ENCODE measurements at places on chromosomes 7 and 10. TPM values are rescaled to one million over a fixed set of nuclear protein-coding genes. Genes with fewer than 3 reads are reported as not detected.

- no peak for DNase-seq
Measured at GRCh38 chr7:7746458-7746857, 28.1 kb upstream of the RPA3 start.

The BTBD16 gene
- not detected for total RNA-seq

GRCh38 chr10:103582331-103583123 is 89.0 kb downstream of the NEURL1 start:
- no peak for DNase-seq

DNA sequence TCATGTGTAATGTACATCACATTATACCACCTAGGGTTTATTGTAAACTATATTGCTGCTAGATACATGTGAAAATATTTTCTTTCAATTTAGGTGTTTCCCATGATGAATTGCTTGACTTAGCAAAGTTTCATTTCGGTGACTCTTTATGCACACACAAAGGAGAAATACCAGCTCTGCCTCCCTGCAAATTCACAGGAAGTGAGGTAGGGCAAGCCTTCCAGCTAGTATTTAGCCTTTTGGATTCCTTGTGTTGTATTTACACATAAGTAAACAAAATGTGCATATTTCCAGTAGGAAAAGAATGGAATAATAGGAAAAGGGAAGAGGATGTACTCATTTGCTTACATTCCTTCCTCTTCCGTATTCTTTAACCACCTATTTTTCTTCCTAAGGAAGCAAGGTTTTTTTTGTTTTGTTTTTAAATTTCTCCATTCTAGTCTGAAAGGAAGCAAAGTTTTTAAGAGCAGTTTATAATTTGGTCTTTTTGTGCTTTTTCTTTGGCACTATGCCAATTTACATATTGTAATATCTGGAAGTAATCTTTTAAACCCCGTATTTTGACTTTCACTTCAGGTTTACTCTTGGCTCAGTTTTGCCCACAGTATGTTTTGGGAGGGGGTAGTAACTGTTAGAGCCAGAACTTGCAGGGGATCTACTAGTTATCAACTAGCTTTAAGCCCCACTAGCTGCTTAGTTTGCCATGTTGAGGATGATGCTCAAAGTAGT is 10.4 kb downstream of the PMPCB start:
- no peak for DNase-seq

The PAX4 gene
- not detected for total RNA-seq

GRCh38 chr10:61899069-61899531 is 2.4 kb upstream of the ARID5B start:
- no peak for DNase-seq

DNA sequence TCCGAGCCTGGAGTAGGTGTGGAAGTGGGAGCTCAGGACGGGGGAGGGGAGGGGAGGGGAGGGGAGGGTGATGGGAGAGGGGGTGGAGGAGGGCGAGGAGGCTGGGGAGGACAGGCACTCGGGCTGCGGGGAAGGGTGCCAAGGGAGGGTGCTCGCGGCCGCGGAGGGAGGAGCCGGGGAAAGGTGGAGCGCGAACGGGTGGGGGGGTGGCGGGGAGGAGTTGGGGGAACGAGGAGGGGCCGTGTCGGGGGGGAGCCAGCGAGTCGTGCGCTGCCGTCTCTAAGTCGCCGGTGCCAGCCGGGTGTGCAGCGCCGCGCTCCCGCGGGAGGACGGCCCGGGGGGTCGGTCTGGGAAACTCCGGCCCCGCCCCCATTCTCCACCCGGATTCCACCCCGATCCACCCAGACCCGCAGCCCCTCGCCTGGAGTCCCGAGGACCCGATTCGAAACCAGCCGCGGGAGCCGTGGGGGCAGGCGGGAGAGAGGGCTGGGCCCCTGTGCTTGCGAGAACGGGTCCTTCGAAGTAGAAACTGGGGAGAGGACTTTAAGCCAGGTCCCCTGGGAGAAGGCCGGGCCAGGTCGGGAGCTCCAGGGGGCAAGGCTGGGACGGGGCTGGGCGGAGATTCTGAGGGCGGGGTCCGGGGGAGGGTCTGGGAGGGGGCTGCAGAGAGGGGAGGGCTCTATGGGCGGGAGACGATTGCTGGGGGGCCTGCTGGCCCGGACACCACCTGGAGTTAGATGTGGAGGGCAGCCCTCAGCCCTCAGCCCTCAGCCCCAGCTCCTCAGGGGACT is at the start of gene ZNF467:
Gene ZNF467, minus strand, starts transcription at position 143 of the 791 bp plus-strand sequence. CDS start 2,556 bp downstream, outside the sequence.
- DNase-seq = no peak

The WDR86 gene
- not detected for total RNA-seq

DNA sequence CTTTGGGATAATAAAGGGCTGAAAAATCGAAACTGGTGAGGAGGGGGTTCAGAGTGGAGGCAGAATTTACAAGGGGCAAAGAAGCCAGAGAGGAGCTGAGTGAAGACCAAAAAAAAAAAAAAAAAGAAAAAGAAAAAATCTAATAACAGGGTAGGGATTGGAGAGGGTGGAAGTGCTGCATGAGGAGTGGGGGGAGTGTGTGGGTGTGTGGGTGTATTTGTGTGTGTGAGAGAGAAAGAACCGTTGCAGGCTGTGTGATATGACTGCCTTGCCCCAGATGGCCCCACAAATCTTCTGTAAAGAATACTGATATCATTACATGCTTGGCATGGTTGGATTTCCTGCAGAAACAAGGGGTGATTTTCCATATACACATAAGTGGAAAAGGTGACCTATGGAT is 207.8 kb upstream of the IMMP2L start:
- no peak for DNase-seq

DNA sequence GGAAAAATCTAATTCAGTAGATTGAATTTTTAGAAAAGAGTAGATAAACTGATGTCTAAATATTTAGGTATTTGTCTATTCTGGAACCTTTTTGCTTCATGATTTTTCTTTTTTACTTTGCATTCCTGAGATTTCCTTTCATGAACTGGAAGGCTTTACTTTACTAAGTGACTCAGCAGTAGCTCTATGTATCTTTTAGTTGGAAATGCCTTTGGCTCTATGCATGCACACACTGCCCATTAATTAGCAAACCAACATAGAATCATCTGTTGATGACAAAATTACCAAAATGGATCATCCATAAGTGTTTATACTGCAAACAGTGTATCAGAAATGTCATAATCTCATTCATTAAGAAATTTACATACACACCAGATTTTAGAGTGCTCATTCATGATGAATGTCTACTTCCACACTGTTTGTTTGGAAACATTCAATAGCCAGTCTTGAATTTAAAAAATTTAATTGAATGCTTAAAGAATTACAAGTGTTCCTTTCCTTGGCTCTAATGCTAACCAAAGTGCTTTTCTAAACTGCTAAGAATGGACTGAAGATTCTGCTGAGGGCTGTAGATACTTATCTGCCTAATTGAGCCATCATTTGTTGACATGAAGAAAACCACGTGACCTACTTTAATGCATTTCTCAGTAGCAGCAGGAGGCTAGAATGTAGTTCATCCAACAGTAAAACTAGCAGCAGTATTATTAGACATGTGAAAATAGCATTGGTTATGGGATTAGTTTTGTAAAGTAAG is 282.0 kb downstream of the ADK start:
- peak; percentile 14 for DNase-seq

The MEST gene
- total RNA-seq = 202 TPM
